ENCODE measurements at places on chromosomes 5 and 9.

GRCh38 chr5:10745133-10745532, 15.9 kb downstream of the DAP start:
- no peak for DNase-seq

DNA sequence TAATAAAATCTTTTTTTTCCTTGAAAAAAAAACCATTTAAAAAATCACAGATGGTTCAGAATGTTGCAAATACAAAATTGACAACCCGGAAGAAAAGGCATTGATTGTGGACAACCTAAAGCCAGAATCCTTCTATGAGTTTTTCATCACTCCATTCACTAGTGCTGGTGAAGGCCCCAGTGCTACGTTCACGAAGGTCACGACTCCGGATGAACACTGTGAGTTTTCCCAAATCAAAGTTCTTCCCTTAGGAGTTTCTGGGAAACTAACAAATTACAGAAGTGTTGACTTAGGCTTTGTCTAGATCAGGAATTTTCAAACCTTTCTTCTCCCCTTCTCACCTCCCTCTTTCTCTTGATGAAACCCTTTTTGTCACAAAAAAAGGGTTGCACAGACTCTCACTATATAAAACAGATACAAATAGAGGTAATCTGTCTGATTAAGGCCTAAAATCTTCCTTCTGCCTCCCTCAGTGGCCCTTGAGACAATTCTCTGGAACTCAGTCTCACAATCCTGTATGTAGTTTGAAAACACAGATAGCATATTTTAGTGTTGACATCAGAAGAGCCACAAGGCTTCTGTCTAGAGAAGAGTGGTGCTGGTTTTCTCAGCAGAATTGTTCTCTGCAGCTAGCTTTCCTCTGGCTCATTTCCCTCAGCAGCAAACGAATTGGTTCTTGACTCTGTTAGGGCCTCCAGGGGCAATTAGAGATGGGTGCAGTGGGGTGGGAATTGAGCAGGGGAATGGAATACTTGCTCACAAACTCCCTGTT, 79.5 kb downstream of the OSMR start:
- no peak for DNase-seq

- DNase-seq = no peak
Measured at GRCh38 chr5:73327908-73328455, 120.6 kb downstream of the FOXD1 start.

GRCh38 chr5:173630724-173631365, 14.4 kb upstream of the BOD1 start:
- DNase-seq = no peak
